ENCODE measurements at places on chromosomes 5 and 9.

- DNase-seq: no peak
These were observed 69.5 kb upstream of the HSPB3 start for GRCh38 chr5:54385994-54386393.

DNA sequence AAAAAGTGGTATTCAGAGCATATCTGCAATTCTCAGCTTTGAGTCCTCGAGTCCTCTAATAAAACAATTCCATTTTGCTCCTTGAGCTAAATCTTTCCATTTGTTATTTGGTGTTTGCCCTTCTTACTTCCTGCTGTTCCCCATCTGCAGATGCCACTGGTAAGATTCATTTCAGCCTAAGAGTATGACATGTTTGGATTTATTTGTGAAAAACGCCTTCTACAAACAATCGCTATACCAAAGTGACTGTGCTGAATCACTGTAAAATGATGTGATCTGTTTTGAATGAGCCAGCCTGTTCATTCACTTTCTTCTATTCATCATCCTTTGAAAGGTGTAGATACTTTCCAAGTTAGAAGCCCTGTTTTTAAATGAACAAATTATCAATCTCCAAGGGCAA is 27.7 kb downstream of the KCTD16 start:
- DNase-seq: no peak

DNA sequence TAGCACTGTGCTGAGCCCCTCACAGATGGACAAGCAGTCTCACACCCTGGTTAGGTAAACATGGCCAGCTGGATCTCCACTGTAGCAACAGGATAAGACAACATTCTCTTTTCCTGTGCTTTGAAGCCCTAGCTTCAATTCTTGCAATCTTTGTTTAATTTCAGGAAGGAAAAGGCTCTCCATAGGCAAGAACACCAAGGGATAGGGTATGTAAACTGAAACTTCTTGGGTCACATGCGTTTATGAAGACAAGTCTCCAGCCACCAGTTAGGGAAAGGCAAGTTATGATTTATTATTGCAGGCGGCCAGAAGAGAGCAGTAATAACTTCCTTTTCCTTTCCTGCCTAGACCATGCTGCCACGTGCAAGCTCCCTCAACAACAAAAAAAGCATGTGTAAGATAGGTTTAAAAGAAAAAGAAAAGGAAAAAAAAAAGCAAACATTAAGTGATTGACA is 50.1 kb upstream of the POU5F2 start:
- no peak for DNase-seq

DNA sequence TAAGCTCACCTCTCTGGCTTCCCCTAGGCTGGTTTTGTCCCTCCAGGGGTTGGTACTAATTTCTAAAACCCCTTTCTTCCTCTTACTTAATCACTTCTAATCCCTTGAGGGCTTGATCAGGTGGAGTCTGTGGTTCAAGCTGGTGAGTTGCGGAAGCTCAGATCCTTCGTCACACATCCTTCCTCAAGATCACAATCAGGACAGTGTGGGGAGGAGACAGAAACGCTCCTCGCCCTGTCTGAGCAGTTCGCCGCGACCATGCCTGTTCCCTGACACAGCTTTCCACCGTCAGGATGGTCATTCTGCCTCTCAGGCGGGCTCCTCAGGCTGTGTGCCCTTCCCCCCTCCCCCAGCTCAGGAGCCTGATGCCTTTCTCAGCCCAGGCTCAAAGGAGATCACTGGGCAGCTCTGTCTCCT is 24.3 kb downstream of the CPLX2 start:
- DNase-seq: no peak

DNA sequence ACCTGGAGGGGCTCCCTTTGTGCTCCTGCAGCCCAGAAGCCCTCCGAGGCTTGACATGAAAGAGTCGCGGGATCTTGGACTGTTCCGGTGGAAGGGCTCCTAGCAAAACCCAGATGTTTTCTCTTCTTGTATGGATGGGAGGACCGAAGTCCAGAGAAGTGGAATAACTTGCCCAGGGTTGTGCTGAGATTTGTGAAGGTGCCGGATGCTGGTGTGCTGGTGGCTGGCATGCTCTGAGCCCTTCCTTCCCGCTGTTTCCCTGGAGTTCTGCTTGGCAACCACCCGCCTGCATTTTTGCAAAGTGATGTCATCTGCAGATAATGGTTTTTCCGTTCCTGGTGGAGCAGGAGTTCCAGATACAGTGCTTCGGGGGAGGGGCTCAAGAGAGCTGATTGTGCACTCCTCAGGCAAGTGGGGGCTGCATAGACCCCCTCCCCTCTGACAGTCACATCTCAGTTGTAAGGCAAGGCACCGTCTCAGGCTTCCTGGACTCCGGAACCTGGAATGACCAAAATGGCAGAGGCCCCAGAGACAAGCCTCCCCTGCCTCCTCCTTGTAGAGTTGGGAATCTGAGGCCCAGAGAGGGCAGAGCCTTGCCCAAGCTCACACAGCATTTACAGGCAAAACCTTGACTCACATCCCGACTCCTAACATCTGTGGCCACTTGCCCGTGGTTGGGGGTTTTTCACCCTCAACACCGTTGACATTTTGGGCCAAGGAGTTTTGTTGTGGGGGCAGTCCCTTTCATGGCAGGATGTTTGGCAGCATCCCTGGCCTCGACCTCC is 157.0 kb downstream of the RGS3 start:
- no peak for DNase-seq

DNA sequence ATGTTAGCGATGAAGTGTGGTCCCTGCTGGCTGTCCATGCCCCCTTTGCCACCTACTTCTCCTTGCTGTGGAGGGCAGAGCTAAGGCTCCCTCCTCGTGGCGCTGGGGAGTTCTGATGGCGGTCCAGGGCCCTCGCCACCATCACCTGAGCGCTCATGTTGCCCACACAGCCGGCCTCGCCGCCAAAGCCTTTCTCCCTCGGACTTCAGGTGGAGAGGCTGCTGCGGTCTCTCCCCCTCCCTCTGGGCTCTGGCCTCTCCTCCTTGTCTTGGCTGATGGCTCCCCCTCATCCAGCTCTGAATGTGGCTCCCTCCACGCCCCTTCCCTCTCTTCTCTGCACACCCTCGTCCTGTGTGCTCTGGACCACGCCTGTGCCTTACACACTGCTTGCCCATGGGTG is 14.5 kb upstream of the LPCAT1 start:
- DNase-seq: no peak

GRCh38 chr5:76701298-76701697 is 14.6 kb upstream of the F2R start:
- DNase-seq: no peak

- DNase-seq: no peak
These were observed 299.6 kb upstream of the GRIN3A start for GRCh38 chr9:102038006-102038405.

DNA sequence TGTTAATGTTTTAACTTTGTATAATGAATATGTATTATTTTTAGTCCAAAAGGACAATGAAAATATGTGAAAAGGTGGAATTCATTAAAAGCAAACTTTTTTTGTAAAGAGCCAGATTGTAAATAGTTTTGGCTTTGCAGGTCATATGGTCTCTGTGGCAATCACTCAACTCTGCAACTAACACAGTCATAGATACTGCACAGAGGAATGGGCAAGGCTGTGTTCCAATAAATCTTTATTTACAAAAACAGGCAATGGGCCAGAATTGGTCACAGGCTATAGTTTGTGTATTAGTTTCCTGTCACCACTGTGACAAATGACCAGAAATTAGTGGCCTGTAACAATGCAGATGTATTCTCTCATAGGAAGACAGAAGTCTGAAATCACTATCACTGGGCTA is 125.4 kb upstream of the PTCH1 start:
- DNase-seq: no peak

GRCh38 chr9:88319936-88320747 is 68.1 kb upstream of the SPIN1 start:
- no peak for DNase-seq

GRCh38 chr9:107523539-107523938 is 34.0 kb upstream of the KLF4 start:
- no peak for DNase-seq

- DNase-seq: no peak
These were observed 186.4 kb downstream of the CDK5RAP2 start for GRCh38 chr9:120393386-120394057.

GRCh38 chr5:40669606-40670390 is 9.9 kb upstream of the PTGER4 start:
- DNase-seq: no peak

DNA sequence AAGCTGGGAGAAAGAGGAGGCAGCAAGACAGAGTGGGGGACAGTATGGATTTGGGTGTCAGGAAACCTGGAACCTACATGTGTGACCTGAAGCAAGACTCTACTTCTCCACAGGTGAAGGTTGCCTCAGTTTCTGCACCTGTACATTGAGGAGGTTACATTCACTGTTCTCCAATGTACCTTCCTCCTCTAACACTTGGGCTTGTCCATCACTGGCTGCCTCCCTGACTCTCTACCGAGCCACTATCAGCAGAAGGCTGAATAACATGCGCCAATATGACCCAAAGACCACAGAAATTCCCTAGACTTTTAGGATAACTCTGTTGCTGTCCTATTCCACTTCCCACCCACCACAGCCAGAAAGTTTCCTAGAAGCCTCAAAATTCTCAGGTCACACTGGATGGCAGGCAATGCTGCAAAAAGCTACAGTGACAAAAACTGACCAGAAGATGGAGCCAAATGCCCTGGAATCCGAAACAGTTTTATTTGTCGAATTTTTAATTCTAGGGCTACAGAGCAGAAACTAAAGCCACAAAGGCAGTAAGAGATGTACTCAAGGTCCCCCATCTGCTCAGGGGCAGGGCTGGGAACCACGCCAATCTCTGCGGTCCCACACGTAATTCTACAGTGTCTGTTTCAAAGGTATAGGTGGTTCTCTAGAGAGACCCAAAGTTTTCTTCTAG is 64.4 kb downstream of the FAM114A2 start:
- no peak for DNase-seq

GRCh38 chr5:6734781-6735180 is 21.5 kb downstream of the TENT4A start:
- DNase-seq: no peak

DNA sequence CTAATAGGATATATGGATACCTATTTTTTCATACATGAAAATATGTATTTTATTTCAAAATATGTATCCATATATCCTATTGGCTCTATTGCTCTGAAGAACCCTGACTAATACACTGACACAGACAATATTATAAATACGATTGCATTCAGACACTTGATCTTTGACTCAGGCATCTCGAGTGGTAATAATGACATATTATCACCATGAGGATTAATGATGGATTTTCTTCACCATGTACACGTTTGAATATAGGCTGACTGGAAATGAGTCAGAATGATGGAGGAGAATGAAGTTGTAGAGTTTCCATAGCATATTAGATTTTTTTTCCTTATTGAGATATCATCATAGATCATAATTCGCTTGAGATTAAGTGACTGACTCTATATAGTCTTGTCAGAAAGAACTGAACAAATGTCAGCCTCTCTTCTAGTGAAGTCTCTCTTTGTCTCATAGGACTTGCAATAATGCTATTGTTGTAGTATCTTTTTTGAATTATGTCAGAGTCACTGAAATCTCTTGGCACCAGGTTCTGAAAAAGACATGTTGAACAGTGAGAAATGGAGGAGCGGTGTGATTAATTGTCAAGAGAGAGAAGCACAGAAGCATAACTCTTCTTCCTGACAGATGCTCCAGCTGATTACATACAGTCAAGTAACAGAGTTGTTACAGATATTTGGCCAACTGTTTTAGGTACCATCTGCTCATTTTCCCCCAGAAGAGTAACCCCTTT is 41.4 kb upstream of the SLCO6A1 start:
- DNase-seq: no peak

DNA sequence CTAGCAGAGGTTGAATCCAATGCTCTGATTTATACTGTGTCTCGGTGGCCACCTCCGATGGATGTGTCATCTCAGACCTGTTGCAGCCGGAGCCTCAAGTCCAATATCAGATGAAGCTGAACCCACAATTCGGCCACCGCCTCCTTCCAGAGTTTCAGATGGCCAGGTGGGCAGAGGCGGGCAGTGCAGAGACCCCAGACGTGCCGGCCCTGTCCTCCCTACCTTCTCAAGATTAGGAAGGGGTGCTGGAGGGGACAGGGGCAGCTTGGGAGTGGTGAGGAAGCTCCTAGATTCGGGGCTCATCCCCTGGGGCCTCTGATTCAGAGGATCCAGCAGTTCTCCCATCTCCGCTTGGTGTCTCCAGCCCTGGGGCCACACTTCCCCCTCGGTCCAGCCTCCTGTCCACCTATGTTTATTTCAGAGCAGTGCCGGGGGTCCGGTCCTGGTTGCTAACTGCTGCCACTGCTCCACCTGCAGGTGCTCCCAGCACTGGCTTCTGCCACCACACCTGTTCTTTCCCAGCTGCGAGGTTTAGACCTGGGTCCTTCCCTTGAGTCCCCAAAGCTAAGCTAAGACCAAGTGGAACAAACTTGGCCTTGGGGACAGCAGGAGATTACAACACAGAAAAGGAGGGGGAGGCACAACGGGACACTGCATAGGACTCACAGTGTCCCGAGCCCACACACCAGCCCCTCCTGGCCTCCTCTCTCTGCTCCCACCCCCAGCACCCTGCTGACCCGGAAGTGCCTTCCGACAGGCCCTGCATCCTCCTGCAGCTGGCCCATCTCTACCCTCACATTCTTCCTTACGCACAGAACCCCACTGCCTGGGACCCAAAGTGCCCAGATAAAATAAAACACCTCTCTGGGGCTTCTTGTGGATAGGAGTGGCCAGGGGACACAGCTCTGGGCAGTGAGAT is 81.6 kb downstream of the NTNG2 start:
- no peak for DNase-seq

GRCh38 chr5:140634103-140634502 is 1.1 kb upstream of the CD14 start:
- no peak for DNase-seq

DNA sequence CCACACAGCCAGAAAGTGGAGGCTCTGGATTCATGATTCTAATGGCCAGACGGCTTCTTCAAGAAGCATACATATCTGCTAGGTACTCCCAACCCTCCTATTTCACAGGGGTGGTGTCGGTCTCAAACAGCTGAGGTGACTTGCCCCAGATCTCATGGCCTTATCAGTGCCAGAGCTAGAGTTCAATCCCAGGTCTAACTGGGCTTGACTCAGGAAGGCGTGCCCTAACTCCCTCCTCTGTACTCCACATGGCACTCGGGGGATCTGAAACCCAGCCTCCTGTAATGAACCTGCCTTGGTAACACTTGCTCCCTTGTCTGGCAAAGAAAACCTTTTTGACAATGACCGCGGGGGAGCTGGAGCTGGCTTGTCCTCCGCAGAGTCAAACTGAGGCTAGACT is 2.1 kb downstream of the QRFP start:
- no peak for DNase-seq

GRCh38 chr5:102974177-102974576 is 145.8 kb downstream of the GIN1 start:
- no peak for DNase-seq

DNA sequence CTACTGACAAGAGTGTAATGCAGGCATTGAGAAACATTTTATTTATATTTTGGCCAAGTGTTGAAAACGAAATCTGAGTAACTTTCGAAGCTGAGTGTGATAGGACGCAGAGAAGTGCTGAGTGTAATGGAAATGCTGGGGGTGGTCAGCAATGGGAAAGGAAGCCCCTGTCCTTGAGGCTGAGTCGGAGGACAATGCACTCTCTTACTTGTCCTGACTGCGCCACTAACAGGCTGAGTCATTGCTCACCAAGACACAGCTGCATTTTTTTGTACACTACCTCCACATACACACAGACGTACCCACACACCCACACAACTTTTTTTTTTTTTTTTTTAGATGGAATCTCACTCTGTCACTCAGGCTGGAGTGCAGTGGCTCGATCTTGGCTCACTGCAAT is 637.7 kb downstream of the SLCO4C1 start:
- no peak for DNase-seq

GRCh38 chr9:95341293-95341962 is 23.9 kb upstream of the FANCC start:
- DNase-seq: no peak

GRCh38 chr9:95509851-95510708 is 6.7 kb downstream of the PTCH1 start:
- no peak for DNase-seq

All from activated naive CD4-positive, alpha-beta T cell (primary cell).